ENCODE measurements at places on chromosomes 2 and 18. TPM values are rescaled to one million over a fixed set of nuclear protein-coding genes. Genes with fewer than 3 reads are reported as not detected.

DNA sequence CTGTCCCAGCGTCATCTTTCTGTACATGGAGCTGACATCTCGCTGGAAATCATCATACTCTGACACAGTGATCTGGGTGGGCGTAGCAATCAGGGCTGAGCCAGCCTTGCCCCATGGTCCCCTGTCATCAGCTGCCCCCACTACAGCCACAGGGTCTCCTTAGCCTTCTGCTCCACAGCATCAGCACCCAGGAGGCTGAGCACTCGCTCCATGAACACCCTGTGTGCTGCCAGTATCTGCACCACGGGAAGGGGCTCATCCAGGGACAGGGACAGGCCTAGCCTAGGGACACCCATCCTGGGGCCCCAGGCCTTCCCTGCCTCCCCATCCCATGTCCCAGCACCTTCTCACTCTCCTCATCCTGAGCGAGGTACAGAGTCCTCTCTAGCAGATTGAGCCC is 11.4 kb downstream of the ALPG start:
- DNase-seq, result no peak

DNA sequence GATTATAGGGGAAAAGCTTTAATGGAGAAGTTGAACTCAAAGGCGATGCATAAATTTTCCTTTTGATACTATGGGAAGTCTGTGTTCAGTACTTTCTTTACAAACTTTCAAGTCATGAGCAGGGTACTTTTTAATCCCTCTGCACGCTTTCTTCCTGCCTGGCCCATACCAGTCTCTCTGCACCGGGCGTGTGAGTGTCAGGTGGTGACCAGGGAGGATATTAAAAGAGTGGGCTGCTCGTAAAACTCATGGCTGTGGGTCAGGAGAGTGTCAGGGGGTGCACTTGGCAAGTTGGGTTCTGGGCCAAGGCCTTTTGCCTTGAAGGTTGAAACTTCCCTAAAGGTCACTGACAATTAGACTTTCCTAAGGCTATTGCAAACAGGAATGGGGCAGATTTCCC is 367.8 kb downstream of the GPD2 start:
- DNase-seq, result no peak

DNA sequence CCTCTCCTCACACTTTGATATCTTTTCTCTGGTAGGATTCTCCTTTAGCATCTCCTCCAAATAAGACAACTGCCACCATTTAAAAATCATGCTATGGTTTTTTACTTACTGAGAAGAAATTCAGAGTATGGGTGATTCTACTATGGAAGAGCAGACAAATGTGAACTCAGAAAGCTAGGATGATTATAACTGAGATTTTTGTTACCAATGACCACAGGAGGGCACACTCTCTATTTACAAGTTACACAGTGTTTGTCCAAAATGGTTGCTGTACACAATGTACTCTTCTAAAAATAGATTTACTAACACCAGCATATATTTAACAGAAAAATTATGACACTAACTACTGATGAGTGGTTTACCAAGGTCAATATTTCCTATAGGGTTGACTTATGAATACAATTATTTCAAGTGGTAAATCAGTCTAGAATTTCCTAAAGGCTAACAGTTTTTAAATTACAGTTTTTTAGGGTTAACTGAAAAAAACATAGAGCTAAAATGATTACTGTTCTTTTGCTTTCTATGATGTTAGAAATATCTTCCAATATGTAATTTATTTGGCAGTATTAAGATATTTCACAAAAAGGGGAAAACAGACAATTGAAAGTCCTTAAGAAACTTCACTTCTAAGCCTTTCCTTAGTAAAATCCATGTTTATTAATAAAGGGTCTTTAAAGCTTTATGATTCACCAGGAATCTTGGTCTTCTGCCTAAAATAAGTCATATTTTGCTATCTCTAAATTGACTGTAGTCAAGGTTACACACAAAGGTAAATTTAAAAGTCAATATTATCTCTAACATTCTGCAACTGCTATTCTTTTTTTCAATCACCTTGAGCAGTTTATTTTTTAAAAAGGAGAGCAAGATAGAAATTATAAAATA is 57.2 kb downstream of the MAP4K3 start:
- DNase-seq, result peak; percentile 65

DNA sequence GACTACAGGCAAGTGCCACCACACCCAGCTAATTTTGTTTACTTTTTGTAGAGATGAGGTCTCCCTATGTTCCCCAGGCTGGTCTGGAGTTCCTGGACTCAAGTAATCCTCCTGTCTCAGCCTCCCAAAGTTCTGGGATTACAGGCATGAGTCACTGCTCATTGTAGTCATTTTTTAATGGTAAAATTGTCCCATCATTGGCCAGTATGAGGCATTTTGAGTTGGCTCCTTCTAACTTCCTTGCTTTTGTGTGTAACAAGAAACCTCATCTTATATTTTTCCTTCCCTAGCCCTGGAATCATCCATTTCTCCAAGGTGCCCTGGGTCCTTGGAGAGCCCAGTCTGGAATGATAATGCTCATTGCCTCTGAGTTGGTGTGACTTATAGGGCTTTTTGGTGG is 148.5 kb downstream of the INHBB start:
- DNase-seq, result no peak

DNA sequence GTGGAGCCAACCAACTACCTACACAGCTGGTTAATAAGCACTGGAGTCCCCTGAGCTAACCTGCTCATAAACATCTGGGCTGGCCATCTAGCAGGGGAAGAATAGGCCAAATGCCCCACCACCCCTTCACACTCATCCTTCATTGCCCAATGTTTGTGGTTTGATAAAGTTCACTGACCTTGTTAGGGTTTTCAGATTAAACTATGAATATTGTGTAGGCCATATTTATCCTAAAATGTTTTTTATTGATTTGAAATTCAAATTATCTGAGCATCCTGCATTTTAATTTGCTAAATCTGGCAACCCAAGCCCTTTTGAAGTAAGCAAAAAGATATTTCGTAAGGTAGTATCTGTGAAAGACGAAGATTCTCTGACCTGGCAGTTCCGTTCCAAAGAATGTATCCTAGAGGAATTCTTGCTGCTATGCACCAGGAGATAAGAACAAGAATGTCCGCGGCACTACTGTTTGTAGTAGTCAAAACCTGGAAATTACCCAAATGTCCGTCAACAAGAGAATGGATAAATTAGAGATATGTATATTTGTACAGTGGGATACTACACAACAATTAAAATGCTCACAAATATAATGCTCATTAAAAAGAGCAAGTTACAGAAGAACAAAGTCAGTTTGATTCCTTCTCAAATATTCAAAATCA is 5.8 kb upstream of the TLK1 start:
- no peak for DNase-seq

GRCh38 chr2:49369101-49369500 is 214.8 kb upstream of the FSHR start:
- no peak for DNase-seq

DNA sequence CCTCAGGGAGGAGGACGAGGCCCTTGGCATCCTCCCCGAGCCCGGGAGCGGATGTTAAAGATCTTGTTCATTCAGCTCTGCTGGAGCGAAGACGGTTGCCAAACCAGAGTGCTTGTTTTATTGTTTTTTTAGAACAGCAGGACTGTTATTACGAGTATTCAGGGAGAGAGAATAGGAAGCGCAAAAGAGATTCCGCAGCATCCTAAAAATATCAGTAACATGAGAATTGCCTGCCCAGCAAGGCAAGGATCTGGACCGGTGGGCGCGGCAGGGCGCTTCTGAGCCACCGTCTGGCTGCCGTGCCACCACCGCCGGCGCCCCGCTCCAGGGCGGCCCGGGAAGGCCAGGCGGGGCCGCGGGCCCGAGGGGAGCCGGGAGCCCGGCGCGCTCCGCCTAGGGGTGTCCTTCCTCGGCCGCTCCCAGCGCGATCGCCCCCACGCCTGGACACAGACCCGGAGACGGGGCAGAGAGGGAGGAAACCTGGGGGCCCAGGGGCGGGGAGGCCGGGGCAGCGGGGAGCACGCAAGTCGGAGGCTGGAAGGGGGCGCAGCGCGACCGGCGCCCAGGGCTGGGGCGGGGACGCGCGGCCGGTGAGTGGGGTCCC is 843 bp downstream of the CYS1 start:
- peak; percentile 31 for DNase-seq

DNA sequence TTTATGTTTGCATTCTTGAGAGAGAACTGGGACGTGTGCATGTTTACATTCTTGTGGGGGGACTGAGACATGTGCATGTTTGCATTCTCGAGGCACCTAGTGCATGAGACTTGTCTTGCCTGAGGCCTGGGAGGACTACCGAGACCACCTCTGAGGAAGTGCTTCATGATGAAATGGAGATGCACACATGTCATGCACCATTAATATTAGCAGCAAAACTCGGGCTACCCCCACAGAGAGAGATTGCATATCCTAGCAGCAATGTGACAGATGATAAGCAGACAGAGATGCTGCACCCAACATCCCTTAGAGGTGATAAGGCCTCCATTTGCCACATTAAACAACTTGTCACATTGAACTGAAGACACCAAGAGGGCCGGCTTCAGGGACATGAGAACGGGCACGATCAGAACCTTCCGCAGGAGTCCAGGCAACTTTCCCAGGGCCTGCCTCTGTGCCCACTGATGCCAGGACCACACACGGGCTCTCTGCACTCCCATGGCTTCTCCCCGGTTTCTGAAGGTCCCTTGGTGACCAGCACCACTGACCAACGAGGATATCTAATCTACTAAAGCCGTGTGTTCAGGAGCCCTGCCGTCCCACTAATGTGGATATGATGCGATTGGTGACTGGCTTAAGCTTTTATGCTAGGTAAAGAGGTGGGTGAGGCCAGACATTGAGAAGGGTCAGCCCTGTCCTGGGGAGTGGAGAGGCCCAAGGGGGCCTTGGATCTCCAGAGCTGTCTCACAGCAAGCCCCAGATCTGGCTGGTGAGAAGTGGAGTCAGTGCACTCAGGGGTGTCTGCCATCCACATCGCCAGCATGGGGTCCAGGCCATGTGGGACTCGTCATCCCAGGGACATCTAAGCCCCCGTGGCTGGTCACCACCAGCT is 208.3 kb downstream of the NDUFA10 start:
- no peak for DNase-seq

DNA sequence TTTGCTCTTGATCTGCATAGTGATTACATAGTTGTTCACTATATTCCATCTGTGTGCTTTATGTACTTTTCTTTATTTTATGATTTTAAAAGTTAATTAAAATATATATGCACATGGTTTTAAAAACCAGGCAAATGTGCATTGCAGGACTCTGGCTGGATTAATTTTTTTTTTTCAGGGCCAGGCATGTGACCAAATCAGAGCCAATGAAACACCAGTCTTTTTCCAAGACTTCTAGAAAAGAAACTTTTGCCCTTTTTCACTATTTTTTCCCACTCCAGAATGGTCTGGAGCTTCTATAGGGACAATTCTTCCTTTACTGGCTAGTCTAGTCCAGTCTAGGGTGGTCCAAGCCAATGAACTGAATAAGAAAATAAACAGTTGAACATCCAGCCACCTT is 198.1 kb upstream of the FBXO11 start:
- no peak for DNase-seq

DCDC2C gene
- total RNA-seq, result not detected

TMEM182 gene
- total RNA-seq, result 3.7 TPM

CRYGA gene
- total RNA-seq, result not detected

CYRIA gene
- total RNA-seq, result 11.7 TPM

- DNase-seq, result no peak
Observed at GRCh38 chr2:240871071-240871958, 2.7 kb downstream of the AGXT start.

GRCh38 chr2:162839419-162839818 is 852 bp upstream of the KCNH7 start:
- no peak for DNase-seq

KYNU gene
- 0.27 TPM for total RNA-seq

DNA sequence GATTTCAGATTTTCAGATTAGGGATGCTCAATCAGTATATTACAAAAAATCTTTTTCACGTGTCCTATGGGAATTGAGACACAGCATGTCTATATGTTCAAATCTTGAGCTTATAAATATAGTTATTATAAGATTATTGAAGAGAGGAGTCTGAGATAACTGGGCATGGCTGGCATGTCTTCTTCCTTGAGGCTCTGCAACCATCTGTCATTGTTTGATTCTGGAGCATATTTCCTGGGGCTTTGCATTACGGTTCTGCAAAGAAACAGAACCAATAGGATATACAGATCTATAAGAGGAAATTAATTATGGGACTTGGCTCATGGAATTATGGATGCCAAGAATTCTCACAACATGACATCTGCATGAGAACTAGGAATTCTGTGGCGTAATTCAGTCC is 386.1 kb downstream of the SOCS6 start:
- DNase-seq, result no peak

DNA sequence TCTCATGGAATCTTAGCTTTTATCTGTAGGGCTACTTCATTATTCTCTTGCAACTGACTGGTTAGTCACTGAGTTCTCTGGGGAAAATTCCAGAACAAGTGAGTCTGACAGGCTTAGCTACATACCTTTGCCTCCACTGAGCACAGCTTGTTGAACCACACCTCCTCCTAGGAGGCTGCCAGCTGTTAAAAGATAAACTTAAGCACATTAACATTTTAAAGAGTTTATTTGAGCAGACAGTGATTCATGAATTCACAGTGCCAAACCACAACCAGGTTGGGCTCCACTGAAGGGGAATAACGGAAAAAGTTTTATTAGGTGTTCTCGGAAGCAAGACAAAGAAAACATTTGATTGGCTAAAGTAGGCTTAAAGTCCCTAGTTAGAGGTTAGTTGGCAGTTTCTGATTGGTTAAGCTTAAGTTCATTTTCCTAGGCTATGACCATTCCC is 12.5 kb upstream of the SLC38A11 start:
- no peak for DNase-seq

- no peak for DNase-seq
Observed at GRCh38 chr18:68494802-68495581, 219.9 kb downstream of the TMX3 start.

- DNase-seq, result no peak
Observed at GRCh38 chr2:63073994-63074393, 23.4 kb downstream of the OTX1 start.

PJVK gene
- 9.2 TPM for total RNA-seq

GRCh38 chr2:44869761-44870160 is 71.7 kb upstream of the SIX3 start:
- no peak for DNase-seq

DNA sequence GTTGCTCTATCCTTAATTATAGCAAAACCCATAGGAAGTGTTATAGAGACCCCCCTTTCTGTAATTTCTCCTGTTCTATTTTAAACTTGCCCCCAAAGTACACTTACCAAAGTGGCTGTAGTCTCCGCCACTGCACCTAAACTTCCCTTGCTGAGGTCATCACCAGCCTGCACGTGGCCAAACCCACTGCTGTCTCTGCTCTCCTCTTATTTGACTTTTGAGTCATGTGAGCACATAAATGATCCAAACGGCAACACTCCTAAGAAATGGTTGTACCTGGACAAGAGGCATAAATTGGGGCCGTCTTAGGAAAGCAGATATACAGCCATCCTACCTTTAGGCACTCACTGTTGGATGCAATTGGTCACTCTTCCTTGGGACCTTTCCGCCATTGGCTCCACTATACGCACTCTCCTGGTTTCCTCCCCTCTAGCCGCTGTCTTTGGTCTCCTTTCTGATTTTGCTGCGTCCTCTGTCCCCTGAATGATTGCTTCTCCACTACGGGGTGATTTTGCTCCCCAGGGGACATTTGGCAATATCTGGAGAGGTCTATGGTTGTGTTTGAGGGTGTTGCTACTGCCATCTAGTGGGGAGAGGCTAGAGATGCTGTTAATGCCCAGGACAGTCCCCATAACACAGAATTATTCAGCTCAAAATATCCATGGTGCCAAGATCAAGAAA is 19.2 kb upstream of the IL36G start:
- DNase-seq, result peak; percentile 63

- no peak for DNase-seq
Observed at GRCh38 chr2:240786871-240787311, 33.1 kb downstream of the KIF1A start.
